T-helper 2 cell treated with Interferon-gamma antibody and Interleukin-4, amounts not matched to agents 5 μg/mL and 100 μg/mL, for 36 hours (primary cell): ENCODE measurements at places on chromosomes 5 and 9.

GRCh38 chr5:65800775-65801174, 78.8 kb downstream of the NLN start:
- no peak for DNase-seq

- no peak for DNase-seq
Observed at GRCh38 chr5:150764530-150764929, 5.7 kb upstream of the DCTN4 start.

GRCh38 chr5:51383131-51384121, at the start of gene ISL1:
ISL1 (plus strand) TSS chr5:51383448; CDS start chr5:51383672, 224 bp downstream.
- DNase-seq = no peak

DNA sequence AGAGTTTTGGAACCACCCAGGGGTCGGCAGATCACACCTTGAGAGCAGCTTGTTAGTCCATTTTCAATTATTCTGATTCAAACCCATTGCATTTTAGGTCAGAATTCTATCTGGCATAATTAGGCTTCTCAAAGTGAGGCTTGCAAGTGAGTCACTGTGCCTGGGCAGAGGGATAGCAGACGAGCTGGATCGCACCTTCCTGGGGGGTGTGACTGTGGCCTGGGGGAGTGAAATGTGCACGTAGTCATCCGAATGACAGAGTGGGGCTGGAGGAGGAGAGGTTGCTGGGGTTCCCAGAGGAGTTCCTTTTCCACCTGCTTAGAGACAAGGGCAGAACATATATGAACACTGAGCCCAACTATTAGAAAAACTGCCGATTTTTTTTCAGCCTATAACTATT, 31.7 kb downstream of the SPACA9 start:
- no peak for DNase-seq

GRCh38 chr5:180284149-180284548, 7.7 kb downstream of the MAPK9 start:
- DNase-seq = no peak

- no peak for DNase-seq
Observed at GRCh38 chr5:149001162-149001561, 61.7 kb downstream of the SH3TC2 start.

DNA sequence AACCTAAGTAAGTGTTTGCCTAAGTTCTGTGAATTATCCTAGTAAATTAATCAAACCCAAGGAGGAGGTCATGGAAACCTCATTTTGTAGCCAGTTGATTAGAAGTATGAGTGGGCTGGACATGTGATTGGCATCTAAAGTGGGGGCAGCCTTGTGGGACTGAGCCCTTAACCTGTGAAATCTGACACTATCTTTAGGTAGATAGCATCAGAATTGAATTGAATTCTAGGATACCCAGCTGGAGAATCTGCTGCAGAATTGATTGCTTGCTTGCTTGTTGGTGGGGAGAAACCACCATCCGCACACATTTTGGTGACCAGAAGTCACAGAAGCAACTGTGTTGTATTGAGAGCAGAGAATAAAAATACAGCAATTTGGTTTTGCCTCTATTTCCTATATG, 97.0 kb downstream of the FBXL7 start:
- no peak for DNase-seq

- DNase-seq = no peak
Observed at GRCh38 chr9:95848764-95849163, 26.7 kb upstream of the ERCC6L2 start.

GRCh38 chr5:89537800-89538199, 654.8 kb upstream of the MEF2C start:
- DNase-seq = no peak

DNA sequence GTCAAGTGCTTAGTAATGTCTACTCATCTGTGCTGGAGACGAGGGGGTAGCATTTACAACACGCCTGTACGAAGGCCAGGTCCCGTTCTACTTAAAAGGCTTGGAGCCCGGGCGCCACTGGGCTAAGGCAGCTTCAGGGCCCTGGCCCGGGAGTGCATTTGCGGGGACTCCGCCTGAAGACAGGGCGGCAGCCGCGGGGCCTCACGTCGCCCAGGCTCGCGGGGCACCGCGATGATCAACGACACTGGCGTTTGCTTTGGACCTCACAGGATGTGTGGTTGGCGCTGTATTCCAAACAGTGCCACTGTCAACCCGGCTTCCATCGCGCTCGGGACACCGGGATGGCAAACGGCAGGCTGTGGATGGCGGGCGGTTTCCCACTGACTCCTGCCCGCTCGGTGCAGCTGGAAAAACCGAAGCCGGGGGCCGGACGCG, 1.1 kb upstream of the TENT4A start:
- DNase-seq = peak; percentile 47

GRCh38 chr9:123421801-123422455, 65.9 kb downstream of the CRB2 start:
- DNase-seq = no peak

DNA sequence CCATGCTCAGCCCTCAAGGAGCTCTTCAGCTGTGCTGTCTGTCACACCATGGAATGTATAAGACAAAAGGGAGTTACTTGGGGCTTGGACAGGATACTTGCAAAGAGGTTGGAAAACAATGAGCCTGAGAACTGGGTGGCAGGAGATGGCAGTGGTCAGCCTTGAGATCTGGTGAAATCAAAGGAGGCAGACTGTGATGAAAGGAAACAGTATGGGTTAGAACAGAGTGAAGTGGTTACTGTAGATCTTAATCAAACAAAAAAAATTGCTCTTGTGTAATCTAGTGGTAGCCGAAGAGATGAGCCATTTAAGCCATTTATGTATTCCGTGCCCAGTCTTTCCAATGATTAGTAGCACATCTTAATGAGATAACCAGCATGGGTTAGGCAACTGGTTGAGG, 142.2 kb downstream of the SV2C start:
- DNase-seq = no peak

DNA sequence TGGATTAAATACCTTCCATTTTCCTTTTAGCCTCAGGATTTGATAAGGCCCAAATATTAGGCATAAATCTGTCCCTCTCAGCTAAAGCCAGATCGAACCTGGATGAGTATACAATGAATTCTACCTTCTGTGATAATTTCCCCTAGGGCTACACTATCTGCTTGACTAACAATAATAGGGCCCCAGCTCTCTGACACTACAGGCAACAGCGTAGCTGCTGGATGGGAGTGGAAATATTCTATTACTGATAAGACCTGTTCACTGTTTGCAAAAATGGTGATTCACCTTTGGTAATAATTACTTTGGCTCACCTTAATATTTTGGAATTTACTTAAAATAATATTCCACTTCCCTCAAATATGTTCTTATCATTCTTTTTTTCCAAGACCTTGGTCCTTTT, 644.2 kb upstream of the SEMA6A start:
- DNase-seq = no peak

- DNase-seq = no peak
Observed at GRCh38 chr5:36160617-36161016, 8.7 kb downstream of the SKP2 start.

DNA sequence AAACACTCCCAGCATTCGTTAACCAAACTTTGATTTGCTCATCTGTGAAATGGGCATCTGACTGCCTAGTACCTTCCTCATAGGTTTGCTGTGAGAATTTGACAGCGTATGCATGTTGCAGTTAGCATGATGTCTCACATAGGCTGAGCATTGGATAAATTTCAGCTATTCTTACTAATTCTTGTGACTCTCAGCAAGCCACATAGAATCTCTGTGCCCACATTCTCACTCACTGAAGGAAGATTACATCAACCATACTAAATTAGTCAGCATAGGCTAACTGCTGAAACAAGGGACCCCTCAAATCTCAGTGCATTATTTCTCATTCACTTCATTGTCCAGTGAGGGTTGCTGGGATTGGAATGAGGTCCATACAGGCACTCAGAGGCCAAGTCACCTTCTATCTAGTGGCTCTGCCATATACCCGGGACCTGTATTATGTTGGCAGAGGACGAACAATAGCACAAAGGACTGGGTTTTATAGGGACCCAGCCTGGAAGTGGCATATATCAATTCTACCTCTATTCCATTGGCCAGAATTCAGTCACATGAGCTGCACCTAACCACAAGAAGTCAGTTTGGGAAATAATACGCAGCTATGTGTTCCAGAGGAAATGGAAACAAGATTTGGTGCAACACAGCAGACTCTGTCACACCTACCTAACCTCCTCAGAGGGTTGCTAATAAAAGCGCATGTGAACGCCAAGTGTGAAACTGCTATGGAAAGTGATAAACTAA, 4.2 kb upstream of the PTGER4 start:
- peak; percentile 65 for DNase-seq

- peak; percentile 17 for DNase-seq
Observed at GRCh38 chr9:88476491-88477271, 58.3 kb upstream of the NXNL2 start.

GRCh38 chr5:181027452-181028031, 12.5 kb upstream of the BTNL9 start:
- DNase-seq = no peak

GRCh38 chr5:80837679-80838078, 122.5 kb upstream of the RASGRF2 start:
- DNase-seq = peak; percentile 17

DNA sequence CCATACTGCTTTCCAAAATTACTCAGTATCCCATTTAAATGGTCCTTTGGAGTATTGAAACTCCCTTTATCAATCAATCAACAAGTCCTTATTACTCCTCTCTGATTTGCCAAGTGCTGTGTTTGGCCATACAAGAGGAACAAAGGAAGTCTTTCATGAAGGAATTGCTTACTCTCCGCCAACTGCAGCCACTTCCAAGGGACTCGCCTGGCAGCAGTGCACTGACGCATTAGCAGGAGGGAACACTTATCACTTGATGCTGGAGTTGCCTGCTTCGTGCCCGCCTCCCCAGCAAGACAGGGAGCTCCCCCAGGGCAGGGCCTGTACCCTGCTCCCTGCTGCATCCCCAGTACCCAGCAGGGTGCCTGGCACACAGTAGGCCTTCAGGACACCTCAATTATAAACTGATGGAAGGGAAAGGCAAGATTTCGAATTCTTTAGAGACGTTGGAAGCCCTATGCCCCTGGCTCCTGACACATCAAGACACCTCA, 97.9 kb downstream of the CRB2 start:
- no peak for DNase-seq

DNA sequence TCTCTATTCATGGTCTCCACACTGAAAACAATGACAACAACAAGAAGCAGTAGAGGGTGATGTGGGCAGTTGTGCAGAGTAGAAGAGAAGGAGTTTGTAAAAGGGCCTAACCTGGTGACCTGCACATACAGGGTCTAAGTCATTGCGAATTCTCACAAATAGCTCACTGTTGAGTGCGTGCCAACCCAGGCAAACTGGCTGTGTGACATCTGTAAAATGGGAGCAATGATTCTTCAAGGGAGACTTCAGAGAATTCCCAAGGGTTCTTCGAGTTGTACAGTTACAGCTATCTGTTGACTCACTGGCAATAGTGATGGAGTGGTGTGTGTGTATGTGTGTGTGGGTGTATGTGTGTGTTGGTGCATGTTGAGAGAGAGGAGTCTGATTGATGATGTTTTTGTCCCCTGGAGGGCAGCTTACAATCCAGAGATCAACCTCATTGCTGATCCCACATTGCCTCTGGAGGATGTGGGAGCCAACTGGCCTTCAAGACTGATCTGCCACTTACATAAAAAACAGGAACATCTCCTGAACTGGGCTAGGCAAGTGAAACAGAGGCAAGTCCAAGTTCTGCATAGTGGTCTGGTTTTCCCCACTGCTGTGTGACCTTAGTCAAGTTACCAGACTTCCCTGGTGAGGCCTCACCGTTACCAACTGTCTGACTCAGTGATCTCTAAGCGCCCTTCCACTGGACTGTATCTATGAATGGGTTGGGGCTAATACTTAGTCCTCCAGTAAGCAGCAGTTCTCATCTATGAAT, 3.2 kb downstream of the FAT2 start:
- no peak for DNase-seq

- no peak for DNase-seq
Observed at GRCh38 chr5:84197538-84197937, 187.1 kb downstream of the EDIL3 start.

- DNase-seq = no peak
Observed at GRCh38 chr5:154356958-154357357, 88.8 kb upstream of the SAP30L start.

DNA sequence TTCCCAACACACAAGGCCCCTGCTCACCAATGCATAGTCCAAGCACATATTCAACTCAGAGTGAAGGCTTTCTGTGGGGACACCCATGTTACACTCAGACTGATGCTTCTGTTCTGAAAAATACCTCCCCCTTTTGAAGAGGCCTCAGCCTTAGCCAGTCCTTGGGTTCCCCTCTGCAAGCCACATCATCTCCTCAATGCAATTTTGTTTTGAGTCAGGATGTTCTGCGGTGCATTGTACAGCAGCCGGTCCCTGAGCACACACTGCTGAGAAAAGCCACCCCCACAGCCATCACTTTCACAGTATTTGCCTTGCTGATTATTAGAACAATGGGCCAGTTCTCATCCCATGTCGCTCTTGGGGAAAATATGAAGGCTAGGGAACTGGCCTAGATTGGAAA, 241.2 kb downstream of the FAM114A2 start:
- no peak for DNase-seq

DNA sequence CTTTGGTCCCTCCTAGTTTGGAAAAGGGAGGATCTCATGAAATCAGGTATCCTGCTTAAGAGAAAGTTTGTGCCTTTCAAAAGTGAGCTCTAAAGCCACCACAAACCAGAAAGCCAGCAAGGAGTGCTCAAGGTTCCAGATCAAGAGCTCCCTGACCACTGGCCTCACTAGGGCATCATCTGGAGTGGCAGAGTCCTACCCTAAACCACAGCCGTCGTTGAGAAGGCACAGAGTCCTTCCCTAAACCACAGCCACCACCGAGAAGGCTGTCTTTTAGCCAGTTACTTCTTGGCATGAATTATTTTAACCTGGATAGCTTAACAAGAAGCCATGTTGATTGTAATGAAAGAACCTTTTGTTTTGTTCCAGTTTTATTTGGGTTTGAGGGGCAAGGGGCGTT, 102.9 kb downstream of the FRMD3 start:
- no peak for DNase-seq

- DNase-seq = no peak
Observed at GRCh38 chr5:76553251-76553650, 70.0 kb downstream of the F2RL2 start.

DNA sequence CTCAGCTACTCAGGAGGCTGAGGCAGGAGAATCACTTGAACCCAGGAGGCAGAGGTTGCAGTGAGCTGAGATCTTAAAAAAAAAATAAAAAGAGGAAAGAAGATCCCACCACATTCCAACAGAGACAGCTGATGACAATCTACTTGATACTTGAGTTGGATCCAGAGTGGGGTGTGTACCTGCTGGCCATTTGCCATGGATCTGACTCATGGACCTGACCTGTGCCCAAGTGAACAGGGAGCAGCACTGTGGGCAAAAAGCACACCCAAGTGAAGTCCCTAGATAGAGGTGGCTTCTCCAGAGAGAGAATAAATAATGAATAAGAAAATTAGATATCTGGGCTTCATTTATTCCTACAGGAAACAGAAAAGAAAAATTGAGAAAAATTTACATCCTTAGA, 81.2 kb upstream of the MIER3 start:
- DNase-seq = no peak
